Stimulated activated CD4-positive, alpha-beta T cell treated with anti-CD3 and anti-CD28 coated beads, Interleukin-2, amount 100 ng/mL, for 24 hours (primary cell): ENCODE measurements at places on chromosomes 2 and 18.

- DNase-seq: no peak
Measured at GRCh38 chr2:191297033-191297432, 51.8 kb downstream of the MYO1B start.

DNA sequence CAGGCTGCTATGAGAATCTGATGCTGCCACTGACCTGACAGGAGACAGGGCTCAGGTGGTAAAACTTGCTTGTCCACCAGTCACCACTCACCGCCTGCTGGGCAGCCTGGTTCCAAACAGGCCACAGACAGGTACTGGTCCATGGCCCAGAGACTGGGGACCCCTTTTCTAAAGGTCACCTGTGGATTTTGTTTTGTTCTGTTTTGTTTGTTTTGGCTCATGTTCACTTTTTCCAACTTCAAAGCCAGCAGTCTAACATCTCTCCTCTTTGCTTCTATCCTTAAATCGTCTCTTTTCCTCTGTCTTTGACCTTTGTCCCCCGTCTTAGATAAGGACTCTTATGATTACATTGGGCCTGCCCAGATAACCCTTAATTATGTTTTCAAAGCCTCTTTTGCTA lies 3.3 kb upstream of the CERKL start:
- no peak for DNase-seq

DNA sequence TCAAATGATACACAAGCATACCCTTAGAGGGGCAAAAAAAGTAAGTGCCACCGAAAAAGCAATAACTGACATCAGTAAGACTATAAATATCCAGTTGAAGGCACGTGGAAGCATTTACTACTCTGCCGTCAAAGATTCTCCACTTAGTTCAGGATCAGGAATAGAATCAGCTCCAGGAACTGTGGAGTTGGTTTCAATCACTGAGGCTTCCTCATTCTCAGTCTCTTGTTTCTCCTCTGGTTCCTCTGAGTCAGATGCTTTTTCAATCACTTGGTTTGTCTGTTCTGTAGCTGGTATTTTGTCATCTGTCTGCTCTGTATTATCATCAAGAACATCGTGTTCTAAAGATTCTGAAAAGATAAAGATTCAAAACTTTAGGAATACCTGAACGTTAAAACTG lies 72.2 kb downstream of the LNPK start:
- no peak for DNase-seq

- DNase-seq: peak; percentile 41
Measured at GRCh38 chr2:113324684-113325160, 46.0 kb upstream of the PAX8 start.

GRCh38 chr2:134489732-134490384 lies 228.9 kb downstream of the TMEM163 start:
- no peak for DNase-seq

- no peak for DNase-seq
Measured at GRCh38 chr18:3911413-3911812, 461.4 kb downstream of the TGIF1 start.

- DNase-seq: no peak
Measured at GRCh38 chr18:57890266-57890665, 87.2 kb upstream of the ATP8B1 start.

DNA sequence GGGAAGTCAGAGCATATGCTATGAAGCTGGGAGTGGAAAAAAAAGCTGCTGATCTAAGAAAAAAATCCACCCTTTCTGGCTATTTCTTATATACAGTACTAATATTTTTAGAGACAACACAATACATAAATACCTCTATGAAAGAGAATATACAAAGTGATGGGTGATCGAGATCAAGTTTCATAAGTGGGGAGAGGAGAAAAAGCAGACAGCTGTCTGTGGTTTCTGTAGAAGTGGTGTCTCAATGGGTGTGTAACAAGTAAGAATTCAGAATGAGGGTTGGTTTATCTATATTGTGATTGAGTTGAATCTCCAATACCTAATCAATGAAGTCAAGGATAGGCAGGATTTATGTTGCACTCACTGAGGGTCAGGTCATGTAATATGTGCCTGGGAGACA lies 191.0 kb downstream of the HNMT start:
- no peak for DNase-seq

- DNase-seq: no peak
Measured at GRCh38 chr2:137828624-137829023, 135.6 kb upstream of the HNMT start.

- DNase-seq: no peak
Measured at GRCh38 chr18:58898010-58898799, 33.5 kb downstream of the ZNF532 start.

- no peak for DNase-seq
Measured at GRCh38 chr18:37425222-37425621, 140.4 kb downstream of the CELF4 start.

DNA sequence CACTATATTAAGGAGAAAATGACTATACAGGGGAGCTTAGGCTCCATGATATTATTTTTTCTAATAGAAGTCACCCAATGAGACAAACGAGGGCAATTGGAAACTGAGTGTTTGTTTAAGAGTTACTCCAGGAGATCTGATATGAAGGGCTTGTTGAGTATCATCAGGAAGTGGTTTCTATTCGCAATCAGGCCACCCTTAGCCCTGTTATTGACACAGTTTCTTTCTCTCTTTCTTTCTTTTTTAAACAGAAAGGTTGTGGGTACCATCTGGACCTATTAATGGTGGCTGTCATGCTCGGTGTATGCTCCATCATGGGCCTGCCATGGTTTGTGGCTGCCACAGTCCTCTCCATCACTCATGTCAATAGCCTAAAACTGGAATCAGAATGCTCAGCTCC lies 117.3 kb downstream of the DPP4 start:
- no peak for DNase-seq

DNA sequence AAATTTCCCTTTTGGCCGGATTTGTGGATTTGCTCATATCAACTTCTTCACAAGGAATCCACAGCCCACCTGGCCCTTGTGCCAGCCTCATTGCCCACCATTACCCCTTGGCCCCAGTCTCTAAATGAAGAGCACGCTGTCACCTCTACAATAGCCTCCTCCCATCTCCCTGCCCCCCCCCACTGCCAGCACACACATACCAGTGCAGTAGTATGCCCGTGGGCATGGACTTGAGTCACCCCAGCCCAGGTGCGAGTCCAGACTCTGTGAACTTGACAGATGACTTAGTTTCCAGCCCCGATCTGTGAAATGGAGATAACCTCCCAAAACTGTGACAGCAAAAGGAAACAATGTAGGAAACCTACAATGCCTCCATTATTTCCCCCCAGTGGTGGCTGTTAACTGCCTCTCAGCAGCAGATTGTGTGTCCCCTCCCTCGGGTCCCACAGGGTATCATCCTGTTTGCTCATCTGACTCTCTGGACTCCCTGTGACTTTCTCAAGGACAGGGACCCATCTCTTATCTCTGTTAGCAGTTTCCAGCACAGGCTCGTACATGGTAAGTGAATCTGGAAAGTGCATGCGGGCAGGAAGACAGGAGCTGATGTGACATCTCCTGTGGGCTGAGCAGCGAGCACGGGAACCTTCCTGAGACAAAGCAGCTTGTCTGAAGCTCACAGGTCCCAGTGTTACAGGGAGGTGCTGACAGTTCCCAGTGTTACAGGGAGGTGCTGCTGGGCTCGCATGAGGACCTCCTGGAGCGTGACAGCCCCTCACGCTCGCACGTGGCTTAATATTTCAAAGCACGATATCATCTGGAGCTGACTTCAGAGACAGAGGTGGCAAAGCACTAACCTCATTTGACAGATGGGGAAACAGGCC lies 4.2 kb upstream of the TMEM185B start:
- DNase-seq: no peak

- no peak for DNase-seq
Measured at GRCh38 chr2:145845923-145846322, 1326.0 kb upstream of the ZEB2 start.

GRCh38 chr18:10062302-10063300 lies 148.8 kb downstream of the VAPA start:
- DNase-seq: no peak

DNA sequence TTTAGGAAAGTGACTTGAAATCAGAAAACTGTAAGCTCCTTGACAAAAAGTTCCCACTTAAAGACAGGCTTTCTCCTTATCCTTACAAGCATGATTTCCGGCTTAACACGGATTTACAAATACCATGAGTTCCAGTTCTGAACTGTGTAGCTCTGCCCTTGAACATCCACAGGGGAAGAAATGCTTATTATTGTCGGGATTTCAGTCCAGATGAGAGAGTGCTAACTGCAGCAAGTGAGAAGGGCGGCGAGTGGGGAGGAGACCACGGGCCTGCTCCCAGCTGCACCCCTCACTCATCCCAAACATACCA lies 73.1 kb downstream of the LRRC30 start:
- no peak for DNase-seq

- DNase-seq: no peak
Measured at GRCh38 chr2:120857931-120858330, 122.3 kb downstream of the GLI2 start.

DNA sequence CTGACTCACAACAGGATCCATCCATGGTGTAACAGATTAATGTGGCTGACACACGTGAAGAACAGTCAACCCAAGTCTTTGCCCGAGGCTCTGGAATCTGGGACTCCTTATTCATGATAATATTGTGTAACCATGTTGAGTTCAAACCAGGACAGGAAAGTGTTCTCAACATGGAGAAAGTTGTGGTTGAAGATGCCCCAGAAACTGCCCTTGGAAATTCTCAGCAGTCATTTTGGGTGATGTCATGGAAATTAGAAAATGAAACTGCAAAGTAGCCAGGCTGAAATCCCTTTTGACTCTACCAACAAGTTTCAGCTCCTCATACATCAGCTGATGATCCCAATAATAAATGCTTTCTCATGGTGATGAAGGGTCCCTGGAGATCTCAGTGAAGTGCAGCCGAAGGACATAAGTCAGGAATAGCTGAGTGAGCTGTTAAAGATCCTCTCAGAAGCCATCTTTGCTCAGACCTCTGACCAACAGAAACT lies 307.7 kb downstream of the TNS1 start:
- DNase-seq: no peak

DNA sequence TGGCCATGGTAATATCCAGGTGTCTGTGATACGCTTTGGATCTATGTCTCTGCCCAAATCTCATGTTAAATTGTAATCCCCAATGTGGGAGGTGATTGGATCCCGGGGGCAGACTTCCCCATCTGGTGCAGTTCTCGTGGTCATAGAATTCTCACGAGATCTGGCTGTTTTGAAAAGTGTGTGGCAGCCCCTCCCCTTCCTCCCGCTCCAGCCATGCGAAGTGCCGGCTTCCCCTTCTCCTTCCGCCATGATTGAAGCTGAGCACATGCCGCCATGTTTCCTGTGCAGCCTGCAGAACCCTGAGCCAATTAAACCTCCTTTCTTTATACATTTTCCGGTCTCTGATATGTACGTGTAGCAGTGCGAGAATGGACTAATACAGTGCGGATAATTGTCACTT lies 42.5 kb downstream of the GPC1 start:
- no peak for DNase-seq

- no peak for DNase-seq
Measured at GRCh38 chr18:74714791-74715190, 117.1 kb downstream of the ZNF407 start.

DNA sequence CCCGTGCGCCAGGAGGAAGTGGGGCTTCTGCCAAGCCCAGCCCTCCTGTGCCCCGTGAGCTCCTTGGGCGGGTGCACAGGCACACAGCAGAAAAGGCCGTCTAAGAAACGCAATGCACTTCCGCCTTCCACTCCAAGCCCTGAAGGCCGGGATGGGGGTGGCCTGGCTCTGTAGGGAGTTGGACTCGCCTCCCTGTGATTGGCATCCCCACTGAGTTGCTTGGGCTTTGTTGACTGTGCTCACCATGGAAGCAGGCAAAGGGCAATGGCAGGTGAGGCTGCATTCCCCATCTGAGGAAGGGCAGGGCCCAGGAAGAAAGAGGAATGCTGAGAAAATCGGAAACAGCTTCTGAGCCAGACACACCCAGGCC lies 66.8 kb downstream of the CRACDL start:
- no peak for DNase-seq

GRCh38 chr2:200447139-200447855 lies 62.6 kb downstream of the KCTD18 start:
- no peak for DNase-seq

DNA sequence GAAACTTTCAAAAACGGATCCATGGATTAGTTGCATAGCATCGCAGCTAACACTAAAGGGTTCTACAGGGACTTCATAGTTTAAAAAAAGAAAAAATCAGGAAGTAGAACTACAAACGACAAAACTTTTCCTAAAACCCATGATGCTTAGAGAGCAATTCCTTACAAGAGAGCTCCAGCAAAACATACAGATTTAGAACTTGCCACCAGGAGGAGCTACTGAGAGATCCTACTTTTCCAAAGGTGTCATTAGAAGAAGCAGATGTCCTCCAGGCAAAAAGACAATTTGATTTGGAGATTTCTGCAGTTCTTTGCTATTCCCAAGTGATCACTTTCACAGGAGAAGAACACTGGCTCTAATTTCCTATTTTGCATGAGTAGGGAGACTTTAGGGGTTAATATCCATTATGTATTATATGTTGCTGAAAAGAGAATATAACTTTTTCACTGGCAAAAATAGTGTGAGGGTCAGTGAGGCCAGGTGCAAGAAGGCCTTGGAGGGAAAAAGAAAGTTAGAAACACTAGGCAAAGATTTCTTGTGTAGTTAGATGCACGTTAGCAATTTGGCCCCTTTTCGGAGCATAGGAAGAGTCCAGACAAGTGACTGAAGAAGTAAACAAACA lies 436.2 kb downstream of the SUCLG1 start:
- no peak for DNase-seq

- no peak for DNase-seq
Measured at GRCh38 chr2:175854129-175854528, 147.9 kb downstream of the LNPK start.

DNA sequence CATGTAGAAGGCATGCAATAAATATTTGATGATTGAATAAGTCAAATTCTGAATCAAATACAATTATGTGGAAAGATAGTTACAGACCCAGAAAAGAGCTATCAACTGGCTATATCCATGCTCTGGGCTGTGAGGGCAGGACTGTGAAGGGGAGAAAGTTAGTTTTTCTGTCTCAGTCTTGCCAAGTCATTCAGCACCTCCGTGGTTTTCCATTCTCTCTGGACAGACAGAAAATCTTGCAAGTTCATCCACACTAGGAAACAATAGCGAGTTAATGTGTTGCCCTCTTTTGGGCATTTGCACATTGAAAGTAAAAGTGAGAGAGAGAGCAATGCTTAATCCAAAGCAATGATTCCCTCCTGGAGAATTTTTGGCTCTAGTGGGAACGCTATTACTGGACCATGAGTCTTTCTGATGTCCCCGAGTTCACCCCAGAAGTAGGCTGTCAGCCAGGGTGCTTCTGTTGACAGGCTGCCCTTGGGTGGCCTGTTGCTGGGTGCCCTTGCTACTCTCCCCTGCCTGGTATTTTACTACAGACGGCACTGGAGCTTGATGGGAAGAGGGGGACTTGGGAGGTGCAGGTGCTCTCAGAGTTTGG lies 238.3 kb downstream of the LOXHD1 start:
- no peak for DNase-seq

DNA sequence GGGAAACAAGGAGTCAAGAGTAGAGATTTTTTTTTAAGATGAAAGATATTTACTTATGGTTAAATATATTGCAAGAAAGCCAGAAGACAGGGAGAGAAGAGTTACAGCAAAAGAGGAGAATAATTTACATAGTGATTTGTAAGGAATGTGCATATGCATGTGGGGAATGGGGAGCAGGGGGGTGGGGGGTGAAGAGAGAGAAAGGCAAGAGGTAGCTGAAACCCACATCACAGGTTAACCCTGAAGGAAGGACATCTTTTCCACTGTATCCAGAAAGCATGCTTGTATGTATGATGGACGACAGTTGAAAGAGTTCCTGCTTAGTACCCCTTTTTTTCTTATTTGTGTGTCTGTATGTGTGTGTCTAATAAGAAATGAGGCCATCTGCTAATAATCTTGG lies 371.9 kb downstream of the RAD51AP2 start:
- no peak for DNase-seq
